ENCODE measurements at places on chromosomes 6 and 20.

GRCh38 chr6:11450037-11450436 is 87.5 kb upstream of the TMEM170B start:
- no peak for DNase-seq

DNA sequence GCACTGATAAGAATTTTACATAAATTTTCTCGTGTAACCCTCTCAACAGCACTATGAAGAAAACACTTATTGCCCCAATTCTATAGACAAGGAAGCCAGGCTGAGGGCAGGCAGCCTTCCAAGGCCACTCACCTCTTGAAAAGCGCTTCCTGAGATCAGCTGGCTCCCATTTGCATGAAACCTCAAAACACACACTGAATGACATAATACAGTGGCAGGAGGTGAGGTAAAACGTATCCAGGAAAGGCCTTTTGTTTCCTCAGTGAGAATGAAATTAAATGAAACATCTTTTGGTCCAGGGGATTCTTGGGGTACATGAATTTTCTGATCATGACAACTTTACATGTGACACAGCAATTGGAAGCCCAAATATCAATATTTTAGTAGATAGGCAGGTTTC is 112.5 kb downstream of the WDR27 start:
- DNase-seq, result no peak

DNA sequence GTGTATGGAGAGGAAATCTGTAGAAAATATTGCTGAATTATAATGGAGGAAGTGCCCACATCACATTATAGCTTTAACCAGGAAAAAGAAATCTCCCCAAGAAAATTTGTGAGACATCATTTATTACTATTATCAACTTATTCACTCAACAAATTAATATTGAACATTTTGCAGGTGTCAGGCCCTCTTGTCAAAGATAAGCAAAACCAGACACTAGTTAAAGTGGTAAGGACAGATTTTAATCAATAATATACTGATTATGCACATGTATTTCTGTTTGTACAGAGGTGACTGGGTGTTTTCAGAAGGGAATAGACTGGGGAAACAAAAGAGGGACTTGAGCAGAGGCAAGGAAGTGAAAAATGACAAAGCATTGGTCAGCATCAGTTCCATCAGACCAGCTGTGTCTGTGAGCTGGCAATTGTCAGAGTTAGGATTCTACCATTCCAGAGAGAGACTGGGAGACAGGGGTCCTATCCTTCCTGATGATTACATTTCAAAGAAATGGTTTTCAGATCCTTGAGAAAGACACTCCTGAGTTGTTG is 519.2 kb downstream of the UTRN start:
- DNase-seq, result no peak

- no peak for DNase-seq
Measured at GRCh38 chr6:35185302-35185681, 28.5 kb upstream of the SCUBE3 start.

- DNase-seq, result no peak
Measured at GRCh38 chr6:14676977-14677781, 559.6 kb downstream of the CD83 start.

Measured in SIG-M5 (cell line).